Common myeloid progenitor, CD34-positive (primary cell): ENCODE measurements at places on chromosomes 2 and 18.

DNA sequence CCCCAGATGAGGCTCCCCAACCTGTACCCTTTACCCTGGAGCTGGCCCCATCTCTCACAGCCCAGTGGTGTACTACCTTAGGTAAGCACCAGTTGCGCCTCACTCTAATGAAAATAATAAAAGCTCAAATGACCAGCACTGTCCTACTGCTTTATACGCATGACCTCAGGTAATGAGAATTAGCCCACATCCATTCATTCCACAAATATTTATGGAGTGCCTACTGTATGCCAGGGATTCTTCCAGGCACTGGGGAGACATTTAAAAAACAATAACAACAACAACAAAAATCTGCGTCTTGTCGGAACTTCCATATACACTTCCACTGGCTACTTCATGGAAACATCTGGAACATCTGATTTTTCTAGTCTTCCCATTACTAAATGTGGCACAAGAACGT, 20.8 kb downstream of the HPCAL1 start:
- no peak overlapping the region for H3K27ac ChIP-seq
- H3K4me3 ChIP-seq = no peak overlapping the region
- no peak for DNase-seq
- H3K4me1 ChIP-seq = no peaks in the 10 kb centered on the region
- peaks cover 8% of the 10 kb centered on the region for H3K36me3 ChIP-seq
- H3K27me3 ChIP-seq = no peaks in the 10 kb centered on the region

GRCh38 chr2:121666042-121666441, 16.8 kb upstream of the CLASP1 start:
- peaks cover 2% of the 10 kb centered on the region for H3K36me3 ChIP-seq
- H3K27me3 ChIP-seq = no peaks in the 10 kb centered on the region
- H3K4me3 ChIP-seq = no peak overlapping the region
- no peak overlapping the region for H3K27ac ChIP-seq
- no peak for DNase-seq

GRCh38 chr18:74444104-74444503, 13.0 kb downstream of the DIPK1C start:
- no peak for DNase-seq
- no peak overlapping the region for H3K4me3 ChIP-seq
- H3K27me3 ChIP-seq = peaks cover 5% of the 10 kb centered on the region
- H3K4me1 ChIP-seq = no peaks in the 10 kb centered on the region
- H3K36me3 ChIP-seq = no peaks in the 10 kb centered on the region
- H3K27ac ChIP-seq = no peak overlapping the region

DNA sequence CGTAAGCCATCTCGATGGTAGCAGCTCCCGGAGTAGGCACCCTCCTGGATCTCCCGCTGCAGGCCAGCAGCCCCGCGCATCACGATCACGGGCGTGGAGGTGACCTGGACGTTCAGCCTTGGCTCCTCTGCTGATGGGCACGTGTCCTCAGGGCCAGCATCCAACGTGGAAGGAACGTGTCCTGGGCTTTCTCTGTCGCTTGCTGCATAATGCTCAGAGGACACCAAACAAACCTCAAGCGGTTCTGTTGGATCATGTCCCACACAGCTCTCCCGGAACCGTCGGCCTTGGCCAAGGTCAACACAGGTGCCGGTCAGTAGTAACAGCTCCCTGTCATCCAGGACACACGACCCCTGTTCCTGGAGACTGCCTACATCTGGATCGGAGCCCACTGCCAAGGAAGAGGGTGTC, 23.1 kb downstream of the PASK start:
- no peak overlapping the region for H3K27ac ChIP-seq
- H3K4me1 ChIP-seq = no peaks in the 10 kb centered on the region
- DNase-seq = no peak
- no peak overlapping the region for H3K4me3 ChIP-seq
- H3K27me3 ChIP-seq = no peaks in the 10 kb centered on the region
- no peaks in the 10 kb centered on the region for H3K36me3 ChIP-seq

- H3K36me3 ChIP-seq = no peaks in the 10 kb centered on the region
- H3K4me3 ChIP-seq = no peak overlapping the region
- H3K27me3 ChIP-seq = no peaks in the 10 kb centered on the region
- H3K4me1 ChIP-seq = no peaks in the 10 kb centered on the region
- no peak overlapping the region for H3K27ac ChIP-seq
- DNase-seq = no peak
Observed at GRCh38 chr18:26480897-26481795, 67.2 kb downstream of the KCTD1 start.

- H3K27me3 ChIP-seq = no peaks in the 10 kb centered on the region
- H3K27ac ChIP-seq = no peak overlapping the region
- no peak for DNase-seq
- H3K36me3 ChIP-seq = no peaks in the 10 kb centered on the region
- H3K4me3 ChIP-seq = no peak overlapping the region
Observed at GRCh38 chr18:75790796-75791195, 363.3 kb upstream of the SMIM21 start.

GRCh38 chr2:30252723-30253701, 21.7 kb downstream of the LBH start:
- no peaks in the 10 kb centered on the region for H3K27me3 ChIP-seq
- H3K36me3 ChIP-seq = no peaks in the 10 kb centered on the region
- H3K27ac ChIP-seq = peak overlapping the region; percentile 29
- H3K4me3 ChIP-seq = no peak overlapping the region
- H3K4me1 ChIP-seq = peaks cover 22% of the 10 kb centered on the region

GRCh38 chr18:61470031-61470674, 136.9 kb downstream of the CDH20 start:
- no peak for DNase-seq
- peaks cover 9% of the 10 kb centered on the region for H3K27me3 ChIP-seq
- no peaks in the 10 kb centered on the region for H3K36me3 ChIP-seq
- no peaks in the 10 kb centered on the region for H3K4me1 ChIP-seq
- H3K4me3 ChIP-seq = no peak overlapping the region
- no peak overlapping the region for H3K27ac ChIP-seq

DNA sequence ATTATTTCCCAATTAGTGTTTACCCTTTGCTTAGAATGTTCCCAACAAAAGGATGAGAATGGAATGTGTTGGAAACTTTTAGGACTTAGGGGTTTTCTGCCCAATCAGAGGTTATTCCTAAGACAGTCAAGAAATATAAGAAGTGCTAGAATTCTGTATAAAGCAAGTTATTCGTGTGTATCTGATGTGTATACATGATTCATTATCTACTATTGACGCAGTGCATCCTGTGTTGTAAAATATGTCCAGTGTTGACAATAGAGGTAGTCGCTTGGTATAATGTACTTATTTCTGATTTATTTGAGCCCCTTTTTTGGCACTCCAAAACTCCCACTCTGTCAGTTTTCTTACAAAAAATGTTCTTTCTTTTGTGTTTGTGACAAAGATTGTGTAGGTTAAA, 881 bp downstream of the PIKFYVE start:
- H3K4me1 ChIP-seq = peaks cover 40% of the 10 kb centered on the region
- no peak for DNase-seq
- H3K27ac ChIP-seq = peak overlapping the region; percentile 86
- no peaks in the 10 kb centered on the region for H3K27me3 ChIP-seq
- no peak overlapping the region for H3K4me3 ChIP-seq
- peaks cover 5% of the 10 kb centered on the region for H3K36me3 ChIP-seq

- no peak within 1 kb of the TSS for H3K27ac ChIP-seq
- DNase-seq = peak; percentile 52
- no peaks in the 10 kb centered on the region for H3K36me3 ChIP-seq
- H3K4me3 ChIP-seq = no peak within 1 kb of the TSS
- H3K4me1 ChIP-seq = peaks cover 10% of the 10 kb centered on the region
Observed at GRCh38 chr2:218166791-218167190, at the start of gene CXCR1. Gene CXCR1 (minus strand): TSS chr2:218166962. CDS start chr2:218165211, 1,751 bp downstream.

GRCh38 chr2:239212929-239213642, 187.7 kb downstream of the HDAC4 start:
- no peaks in the 10 kb centered on the region for H3K36me3 ChIP-seq
- no peak overlapping the region for H3K4me3 ChIP-seq
- H3K27ac ChIP-seq = no peak overlapping the region
- no peak for DNase-seq
- H3K4me1 ChIP-seq = peaks cover 5% of the 10 kb centered on the region

GRCh38 chr2:30293303-30293921, 62.1 kb downstream of the LBH start:
- DNase-seq = peak; percentile 79
- no peak overlapping the region for H3K27ac ChIP-seq

GRCh38 chr2:176421297-176422050, 152.2 kb downstream of the MTX2 start:
- H3K36me3 ChIP-seq = no peaks in the 10 kb centered on the region
- DNase-seq = no peak
- H3K27ac ChIP-seq = no peak overlapping the region

GRCh38 chr2:181894381-181894780, 2.9 kb downstream of the ITPRID2 start:
- peaks cover 4% of the 10 kb centered on the region for H3K36me3 ChIP-seq
- no peak for DNase-seq
- no peaks in the 10 kb centered on the region for H3K27me3 ChIP-seq
- H3K4me1 ChIP-seq = peaks cover 20% of the 10 kb centered on the region
- H3K4me3 ChIP-seq = no peak overlapping the region
